ENCODE measurements at places on chromosomes 6 and 20.

- DNase-seq, result no peak
Measured at GRCh38 chr6:139051396-139052060, 23.0 kb downstream of the ABRACL start.

DNA sequence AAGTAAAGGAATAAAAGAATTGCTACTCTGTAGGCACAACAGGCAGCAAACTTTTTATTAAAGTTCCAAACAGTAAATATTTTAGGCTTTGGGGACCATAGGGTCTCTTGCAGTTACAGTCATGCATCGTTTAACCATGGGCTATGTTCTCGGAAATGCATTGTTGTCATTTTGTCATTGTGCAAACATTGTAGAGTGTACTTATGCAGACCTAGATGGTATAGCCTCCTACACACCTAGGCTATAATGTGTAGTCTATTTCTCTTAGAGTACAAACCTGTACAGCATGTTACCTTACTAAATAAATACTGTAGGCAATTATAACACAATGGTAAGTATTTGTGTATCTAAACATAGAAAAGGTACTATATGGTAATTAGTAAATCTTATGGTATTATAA lies 54.7 kb downstream of the CDS2 start:
- DNase-seq, result no peak

DNA sequence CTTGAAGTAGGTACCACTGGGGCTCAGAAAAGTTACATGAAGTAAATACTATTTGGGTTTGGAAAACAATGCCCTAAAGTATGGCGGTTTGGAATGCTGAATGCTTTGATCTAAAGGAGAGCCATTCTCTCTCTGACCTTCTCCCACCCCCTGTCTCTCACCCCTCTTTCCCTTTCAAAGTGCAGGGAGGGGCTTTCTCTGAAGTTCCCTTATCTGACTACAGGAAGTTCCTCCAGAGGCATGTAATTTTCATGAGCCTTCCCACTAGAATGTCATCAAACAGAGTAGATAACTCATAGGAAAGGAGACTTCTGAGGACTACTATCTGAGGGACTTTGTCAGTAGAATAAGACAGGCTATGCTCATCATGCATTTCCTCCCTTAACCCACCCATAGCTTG lies 216.7 kb upstream of the PCSK2 start:
- no peak for DNase-seq

- DNase-seq, result no peak
Measured at GRCh38 chr6:54151861-54152260, 40.6 kb downstream of the MLIP start.

GRCh38 chr20:1722513-1723050 lies 65.0 kb upstream of the SIRPG start:
- DNase-seq, result no peak

DNA sequence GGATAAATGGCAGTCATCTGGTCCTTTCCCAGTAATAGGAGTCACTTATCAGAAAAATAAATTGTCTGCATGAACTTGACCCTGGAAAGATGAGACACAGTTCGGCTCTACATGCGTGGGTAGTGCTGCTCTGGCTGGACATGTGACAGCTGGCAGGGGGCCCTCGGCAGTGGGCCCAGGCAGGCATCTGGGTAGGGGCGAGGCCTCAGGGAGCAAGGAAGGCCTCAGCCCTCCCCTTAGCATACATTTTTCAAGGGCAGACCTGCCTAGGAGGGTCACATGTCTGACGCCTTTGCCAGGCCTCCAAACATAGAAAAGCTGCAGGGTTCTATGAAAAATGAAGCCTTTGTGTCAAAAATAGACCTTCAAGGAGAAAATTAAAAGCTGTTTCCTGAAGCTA lies 12.8 kb upstream of the ILRUN start:
- DNase-seq, result no peak

GRCh38 chr6:22436134-22436533 lies 133.2 kb upstream of the HDGFL1 start:
- no peak for DNase-seq

DNA sequence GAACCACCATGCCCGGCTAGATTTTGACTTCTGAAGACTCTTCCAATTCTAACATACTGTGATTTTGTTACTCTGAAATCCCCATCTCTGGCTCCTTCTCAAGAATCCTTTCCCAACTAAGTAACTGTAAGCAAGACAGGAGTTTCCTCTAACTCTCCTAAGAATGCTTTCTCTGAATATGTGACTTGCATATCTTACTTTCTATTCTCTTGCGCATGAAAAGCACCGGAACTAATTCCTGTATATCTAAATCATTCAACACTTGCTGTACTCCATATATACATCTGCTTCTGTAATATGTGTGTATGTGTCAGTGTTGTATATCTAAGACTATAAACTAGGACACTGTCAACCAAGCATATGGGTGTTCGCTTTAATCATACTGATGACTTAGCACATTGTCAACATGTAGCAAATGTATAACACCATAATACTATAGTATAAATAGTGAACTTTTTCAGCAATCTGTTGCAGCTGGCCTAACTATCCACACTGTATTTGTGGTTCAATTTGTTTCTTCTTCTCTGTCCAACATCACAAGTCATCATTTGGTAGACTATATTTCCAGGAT lies 108.1 kb upstream of the PRDM1 start:
- DNase-seq, result no peak

- no peak for DNase-seq
Measured at GRCh38 chr6:43570876-43571441, 4.9 kb downstream of the XPO5 start.

DNA sequence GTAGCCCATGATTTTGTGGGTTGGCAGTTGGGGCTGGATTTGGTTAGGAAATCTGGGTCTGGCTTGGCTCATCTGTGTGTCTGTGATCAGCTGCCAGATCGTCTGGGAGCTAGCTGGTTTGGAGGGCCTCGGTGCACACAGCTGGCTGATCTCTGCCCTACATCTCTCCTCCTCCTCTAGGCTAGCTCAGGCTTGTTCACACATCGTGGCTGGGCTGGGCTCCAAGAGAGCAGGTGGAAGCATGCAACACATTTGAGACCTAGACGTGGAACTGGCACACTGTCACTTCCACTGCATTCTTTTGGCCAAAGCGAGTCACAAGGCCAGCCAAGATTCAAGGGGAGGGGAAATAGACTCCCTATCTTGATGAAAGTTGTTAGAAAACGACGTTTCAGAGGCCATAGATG lies 15.9 kb downstream of the NDUFAF5 start:
- no peak for DNase-seq

DNA sequence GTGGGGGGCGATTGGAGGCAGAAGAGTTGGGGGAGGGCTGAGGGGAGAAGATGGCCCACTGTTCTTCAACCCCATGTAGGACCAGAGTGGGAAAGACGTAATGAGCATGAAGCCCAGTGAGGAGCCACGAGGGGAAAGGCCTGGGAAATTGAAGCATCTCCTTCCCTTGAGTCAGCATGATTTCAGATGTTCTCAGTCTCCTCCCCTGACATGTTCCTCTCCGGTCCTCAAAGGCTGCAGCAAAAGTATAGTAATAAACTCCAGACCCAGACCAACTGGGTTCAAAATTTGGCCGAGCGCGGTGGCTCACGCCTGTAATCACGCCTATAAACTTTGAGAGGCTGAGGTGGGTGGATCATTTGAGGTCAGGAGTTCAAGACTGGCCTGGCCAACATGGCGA lies 1.9 kb upstream of the NFKBIE start:
- DNase-seq, result no peak

DNA sequence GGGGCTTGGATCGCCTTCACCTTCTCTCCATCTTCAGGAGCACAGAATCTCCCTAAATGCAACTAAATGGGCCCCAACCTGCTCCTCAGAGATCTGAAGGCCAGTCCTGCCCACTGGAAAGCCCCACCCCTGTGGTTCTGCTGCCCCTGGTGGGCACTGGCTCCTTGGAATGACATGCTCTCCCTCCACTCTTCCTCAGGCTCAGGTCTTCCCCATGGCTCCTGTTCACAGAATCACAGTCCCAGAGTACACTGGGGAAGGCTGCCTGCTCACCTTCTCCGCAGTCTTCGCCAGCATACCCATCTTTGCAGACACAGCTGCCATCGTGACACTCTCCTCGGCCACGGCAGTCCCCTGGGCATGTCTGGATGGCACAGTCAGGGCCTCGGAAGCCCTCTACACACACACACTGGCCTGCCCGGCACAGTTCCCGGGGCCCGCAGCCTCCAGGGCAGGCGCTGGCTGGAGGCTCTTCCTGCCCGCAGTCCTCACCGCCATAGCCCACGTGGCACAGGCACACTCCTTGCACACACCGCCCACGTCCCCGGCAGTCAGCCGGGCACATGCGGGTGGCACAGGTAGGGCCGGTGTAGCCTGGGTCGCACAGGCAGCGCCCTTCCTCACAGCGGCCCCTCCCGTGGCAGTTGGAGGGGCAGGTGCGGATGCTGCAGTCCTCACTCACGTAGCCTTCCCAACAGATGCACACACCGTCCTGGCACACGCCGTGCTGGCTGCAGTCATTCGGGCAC lies 13.6 kb downstream of the TNXB start:
- no peak for DNase-seq

GRCh38 chr6:22952097-22952496 lies 382.7 kb downstream of the HDGFL1 start:
- no peak for DNase-seq

Measured in CD4-positive, alpha-beta T cell (primary cell).